ENCODE measurements at places on chromosomes 4 and X.

DNA sequence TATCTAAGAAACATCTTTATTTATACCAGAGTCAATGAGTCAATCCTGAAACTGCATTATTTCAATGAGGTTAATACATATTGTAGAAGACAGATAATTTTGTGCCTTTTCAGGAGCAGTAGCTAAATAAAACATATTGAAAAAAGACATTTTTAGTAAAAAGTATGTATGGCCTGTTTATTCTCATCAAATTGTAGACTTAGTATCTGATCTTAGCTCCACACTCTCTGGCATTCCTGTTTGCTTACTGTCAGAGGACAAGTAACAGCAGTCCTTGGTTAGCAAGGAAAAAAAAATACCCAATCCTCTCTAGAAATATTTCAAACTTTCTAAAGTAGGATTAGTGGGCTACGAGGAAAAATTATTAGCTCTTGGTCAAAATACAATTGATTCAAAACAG, 50.5 kb upstream of the GUCY1A1 start:
- DNase-seq, result no peak

DNA sequence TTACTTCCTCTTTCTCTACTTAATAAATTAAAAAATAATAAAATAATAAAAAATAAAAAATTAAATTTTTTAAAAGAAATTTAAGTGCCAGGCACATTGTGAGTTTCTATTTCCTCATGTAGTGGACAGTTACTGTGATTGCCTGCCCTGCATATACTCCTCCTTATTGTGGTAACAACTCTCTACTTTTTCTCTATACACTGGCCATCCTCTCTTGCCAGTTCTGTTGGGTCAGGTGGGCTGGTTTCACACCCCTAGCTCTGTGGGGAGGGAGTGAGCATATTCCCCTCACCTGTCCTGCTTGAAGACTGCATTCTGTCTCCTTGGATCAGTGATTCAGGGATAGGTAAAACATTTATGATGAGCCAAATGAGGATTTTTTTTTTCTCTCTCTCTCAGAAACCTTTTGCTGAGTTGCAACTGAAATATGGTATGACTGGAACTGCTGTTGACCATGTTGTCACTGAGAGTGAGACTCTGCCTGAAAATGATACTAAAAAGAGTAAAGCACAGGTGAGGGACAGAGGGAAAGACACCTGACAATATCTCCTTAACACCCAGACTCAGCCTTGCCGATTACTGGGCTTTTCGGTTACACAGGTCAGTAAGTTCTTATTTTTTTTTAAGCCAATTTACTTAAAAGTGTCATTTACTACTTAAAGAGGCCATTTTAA, 37.2 kb downstream of the CXXC4 start:
- no peak for DNase-seq

- DNase-seq, result no peak
Observed at GRCh38 chr4:182231496-182231895, 11.7 kb upstream of the TENM3 start.

DNA sequence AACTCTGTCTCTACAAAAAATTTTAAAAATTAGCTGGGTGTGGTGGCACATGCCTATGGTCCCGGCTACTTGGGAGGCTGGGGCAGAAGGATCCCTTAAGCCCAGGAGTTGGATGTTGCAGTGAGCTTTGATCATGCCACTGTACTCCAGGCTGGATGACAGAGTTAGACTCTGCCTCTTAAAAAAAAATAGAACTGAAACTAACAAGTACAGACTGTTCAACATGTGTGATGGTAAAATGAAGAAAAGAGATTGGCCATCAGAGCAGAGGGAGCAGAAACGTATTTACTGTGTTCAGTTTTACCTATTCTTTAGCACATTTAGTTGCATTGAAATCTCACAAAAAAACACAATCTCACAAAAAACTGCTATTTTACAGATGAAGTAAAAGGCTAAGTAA, 77.9 kb upstream of the NAP1L5 start:
- DNase-seq, result no peak

GRCh38 chr4:25861280-25861950, 1.4 kb downstream of the SEL1L3 start:
- DNase-seq, result no peak

DNA sequence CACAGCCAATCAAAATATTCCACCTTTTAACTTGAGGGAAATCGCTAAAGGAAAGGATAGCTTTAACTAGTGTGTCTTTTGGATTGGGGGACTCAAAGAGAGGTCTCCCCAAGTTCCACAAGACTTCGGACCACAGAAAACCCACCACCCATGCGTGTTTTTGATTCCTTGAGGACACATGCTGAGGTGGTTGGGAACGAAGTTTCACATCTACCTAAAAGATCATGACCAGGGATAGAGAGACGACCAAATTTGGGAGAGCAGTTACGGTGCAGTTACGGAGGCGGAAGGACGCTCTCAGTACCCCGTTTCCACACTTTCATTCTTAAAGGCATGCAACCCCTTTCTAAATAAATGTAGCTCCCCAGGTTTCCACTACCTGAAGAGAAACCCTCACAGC, 1.1 kb downstream of the PCYT1B start:
- DNase-seq, result no peak

DNA sequence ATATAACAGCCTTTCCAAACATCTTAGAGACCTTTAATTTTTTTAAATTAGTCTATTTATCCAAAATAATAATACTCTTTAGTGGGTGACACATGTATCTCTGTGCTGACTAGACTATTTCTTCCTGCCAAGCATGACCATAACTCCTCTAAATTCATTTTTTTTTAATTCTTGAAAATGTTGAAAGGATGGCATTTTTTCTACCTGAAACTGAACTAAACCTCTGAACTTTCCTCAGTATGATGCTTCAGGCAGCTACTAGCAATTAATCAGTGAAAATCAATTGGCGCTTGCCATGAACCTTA, 42.4 kb upstream of the PDLIM5 start:
- no peak for DNase-seq

- DNase-seq, result no peak
Observed at GRCh38 chrX:455199-455598, 68.5 kb upstream of the PPP2R3B start.

DNA sequence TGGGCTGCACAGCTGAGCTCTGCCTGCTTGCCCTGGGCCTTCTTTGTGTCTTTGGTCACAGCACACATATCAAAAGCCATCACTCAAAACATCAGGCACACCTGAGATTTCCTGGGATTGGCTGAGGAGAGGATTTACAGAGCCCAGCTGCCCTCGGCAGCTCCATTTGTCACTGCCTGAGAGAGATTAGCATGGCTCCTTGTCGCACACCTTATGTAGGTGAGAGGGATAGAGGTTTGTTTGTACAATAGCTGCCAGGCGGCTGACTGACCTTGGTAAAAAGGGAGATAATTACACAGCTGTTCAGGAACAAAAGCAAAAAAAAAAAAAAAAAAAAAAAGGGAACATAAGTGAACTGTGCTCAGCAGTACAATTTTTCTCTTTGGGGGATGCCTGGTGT, 63.2 kb downstream of the MGST2 start:
- DNase-seq, result no peak

DNA sequence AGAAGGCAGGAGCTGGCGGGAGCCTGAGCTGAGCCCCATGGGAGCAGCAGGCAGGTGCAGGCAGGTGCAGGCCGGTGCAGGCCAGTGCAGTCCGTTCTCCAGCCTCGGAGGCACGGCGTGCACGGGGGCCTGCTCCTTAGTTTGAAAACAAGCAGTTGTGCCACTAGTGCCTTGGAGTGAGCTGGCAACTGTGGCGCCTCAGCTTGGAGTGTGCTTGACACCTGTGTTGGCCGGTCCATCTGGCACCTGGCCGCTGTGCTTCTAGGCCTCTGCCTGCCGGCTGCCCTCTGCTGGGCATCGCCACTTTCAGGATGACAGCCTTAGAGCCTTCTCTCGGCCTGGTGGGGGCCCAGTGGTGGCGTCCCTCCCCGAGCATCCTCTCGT, 47.9 kb downstream of the RGS12 start:
- no peak for DNase-seq

DNA sequence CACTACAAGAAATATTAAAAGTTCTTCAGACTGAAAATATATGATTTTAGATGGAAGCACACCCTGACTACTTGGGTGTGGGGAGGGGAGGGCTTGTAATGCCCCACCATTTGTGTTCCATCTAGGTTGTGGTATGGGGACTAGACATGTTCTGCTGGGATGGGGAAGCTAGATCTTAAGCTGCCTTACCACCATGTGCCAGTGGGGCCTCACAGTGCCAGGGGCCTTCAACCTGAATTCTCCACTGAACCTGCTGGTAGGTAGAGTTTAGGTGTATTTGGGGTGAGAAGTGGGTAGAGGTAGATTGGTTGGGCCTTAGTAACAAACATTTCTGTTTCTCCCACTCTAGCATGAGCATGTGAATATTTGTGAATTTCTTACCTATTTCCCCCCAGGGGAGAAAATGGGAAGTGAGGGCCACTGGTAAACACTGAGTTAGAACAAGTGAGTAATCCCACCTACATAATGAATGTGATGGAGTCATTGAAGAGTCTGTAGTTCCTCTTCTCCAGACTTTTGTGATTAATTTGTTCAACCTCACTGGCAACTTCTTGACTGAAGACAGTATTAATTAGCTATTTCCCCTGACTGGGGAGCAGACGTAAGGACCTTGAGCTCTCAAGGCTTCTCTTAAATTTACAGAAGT, 44.0 kb downstream of the BRCC3 start:
- no peak for DNase-seq

DNA sequence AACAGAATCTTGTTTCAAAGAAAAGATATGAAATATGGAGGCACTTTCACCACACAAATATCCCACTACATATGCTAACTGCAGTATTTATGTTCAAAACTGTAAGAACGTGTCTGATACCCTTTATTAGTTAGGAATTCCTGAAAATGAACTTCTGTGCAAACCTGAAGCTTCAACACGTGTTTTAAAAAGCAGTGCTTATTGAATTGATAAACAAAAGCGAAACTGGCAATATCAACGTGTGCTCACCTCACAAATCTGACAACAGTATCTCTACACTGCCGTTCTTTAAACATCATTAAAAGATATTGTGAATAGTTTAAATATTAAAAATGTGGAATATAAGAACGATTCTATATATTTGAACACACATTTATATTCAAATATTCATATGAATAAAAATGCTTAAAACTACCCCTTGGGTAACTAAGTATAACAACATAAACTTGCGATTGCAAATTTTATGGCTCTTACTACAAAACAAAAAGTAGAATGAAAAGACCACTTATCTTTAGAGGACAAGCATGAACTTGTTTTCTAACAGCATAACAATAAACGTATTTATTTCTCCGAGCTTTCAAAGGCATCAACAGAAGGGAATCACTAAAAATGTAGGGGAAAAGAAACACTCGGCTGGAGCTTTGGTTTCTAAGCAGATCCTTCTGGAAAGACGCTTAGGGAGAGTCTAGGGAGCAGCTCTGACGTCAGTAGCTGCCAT, at the start of gene LRP2BP:
Gene LRP2BP (minus strand): TSS at position 687 of the 718 bp plus-strand sequence. CDS start 17,738 bp downstream, outside the sequence.
- no peak for DNase-seq

DNA sequence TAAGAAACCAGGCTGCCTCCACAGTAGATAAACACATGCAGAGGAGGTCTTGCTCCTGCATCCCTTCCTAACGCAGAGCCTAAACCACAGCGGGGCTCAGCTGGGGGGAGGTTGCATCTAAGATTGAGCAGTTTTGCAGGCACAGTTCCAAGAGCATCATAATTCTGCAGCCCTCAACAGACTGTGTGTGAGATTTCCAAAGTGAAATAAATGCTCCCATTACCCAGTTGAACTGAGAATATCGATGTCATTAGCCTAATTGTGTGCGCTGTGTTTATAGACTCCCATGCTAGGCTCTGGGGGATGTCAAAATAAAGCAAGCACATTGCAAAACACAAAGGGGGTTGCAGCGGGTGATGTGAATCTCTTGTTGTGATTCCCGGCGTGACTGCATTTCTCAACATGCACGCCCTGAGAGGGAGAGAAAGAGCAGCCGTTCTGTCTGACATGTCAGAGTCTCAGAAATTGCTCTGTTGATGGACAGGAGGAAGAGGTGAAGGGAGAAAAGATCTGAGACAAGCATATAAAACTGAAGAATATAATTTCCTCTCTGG, 150.0 kb upstream of the PSAPL1 start:
- no peak for DNase-seq

DNA sequence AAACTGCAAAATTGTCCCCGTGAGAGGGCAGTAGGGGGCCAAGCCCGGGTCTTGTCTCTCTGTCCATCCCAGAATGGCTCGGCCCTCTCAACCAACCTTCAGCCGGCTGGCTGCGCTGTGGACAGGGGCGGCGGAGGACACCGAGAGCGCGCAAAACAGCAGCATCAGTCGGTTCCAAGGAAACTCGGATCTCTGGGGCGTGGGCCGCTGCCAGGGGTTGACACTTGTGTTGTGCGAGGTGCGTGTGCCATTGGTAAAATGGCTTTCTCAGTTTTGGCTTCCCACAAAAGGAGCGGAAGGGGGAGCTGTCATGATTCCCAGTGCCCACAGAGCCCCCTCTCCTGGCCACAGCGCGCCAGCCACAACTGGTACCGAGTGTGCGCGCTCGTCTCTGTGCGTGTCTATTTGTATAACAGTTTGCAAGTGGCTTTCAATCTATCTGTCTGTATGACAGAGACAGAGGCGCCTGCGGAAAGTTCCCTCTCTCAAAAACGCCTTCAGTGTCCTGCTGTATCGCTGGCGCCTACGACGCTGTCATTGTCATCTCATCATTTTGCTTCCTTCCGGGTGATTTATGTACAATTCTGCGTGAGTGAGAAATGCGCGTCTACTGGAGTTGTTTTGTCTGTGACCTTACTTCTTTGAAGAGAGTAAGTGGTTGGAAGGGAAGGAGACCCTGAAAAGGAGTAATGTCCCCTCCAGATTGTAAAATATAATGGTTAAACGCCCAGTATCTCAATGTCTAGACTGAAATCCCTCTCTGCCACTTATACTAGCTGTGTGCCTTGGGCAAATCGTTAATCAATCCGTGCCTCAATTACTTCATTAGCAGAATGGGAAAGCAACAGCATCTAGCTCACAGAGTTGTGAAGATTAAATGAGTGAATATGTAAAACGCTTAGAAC, 1.8 kb downstream of the DKK2 start:
- DNase-seq, result no peak

- DNase-seq, result no peak
Observed at GRCh38 chr4:42633605-42634388, 23.1 kb downstream of the ATP8A1 start.

DNA sequence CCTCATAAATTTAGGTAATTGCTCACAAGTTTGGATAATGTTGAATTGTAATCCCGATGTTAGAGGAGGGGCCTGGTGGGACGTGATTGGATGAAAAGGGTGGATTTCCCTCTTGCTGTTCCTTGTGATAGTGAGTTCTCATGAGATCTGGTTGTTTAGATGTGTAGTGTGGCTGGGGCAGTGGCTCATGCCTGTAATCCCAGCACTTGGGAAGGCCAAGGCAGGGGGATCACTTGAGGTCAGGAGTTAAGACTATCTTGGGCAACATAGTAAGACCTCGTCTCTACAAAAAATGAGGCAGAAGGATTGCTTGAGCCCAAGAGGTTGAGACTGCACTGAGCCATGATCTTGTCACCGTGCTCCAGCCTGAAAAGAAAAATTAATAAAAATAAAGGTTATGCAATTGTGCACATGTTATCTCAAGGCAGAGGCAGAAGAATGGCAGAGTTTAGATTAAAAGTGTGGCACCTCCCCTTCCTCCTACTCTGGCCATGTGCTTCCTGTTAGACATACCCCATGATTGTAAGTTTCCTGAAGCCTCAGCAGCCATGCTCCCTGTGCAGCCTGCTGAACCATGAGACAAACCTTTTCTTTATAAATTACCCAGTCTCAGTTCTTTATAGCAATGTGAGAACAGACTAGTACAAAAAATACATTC, 36.5 kb downstream of the ERVMER34-1 start:
- no peak for DNase-seq
